ENCODE measurements at places on chromosomes 4 and X.

DNA sequence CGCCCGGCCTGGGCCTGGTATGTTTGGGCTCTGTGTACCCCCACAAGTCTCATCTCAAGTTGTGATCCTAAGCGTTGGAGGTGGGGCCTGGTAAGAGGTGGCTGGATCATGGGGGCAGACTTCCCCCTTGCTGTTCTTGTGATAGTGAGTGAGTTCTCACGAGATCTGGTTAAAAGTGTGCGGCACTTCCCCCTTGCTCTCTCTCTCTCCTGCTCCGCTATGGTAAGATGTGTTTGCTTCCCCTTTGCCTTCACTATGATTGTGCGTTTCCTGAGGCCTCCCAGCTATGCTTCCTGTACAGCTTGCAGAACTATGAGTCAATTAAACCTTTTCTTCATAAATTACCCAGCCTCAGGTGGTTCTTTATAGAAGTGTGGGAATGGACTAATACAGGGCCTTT, 53.0 kb downstream of the CHST7 start:
- DNase-seq = peak; percentile 18

GRCh38 chr4:34280131-34280530, 1964.2 kb downstream of the ARAP2 start:
- DNase-seq = no peak

DNA sequence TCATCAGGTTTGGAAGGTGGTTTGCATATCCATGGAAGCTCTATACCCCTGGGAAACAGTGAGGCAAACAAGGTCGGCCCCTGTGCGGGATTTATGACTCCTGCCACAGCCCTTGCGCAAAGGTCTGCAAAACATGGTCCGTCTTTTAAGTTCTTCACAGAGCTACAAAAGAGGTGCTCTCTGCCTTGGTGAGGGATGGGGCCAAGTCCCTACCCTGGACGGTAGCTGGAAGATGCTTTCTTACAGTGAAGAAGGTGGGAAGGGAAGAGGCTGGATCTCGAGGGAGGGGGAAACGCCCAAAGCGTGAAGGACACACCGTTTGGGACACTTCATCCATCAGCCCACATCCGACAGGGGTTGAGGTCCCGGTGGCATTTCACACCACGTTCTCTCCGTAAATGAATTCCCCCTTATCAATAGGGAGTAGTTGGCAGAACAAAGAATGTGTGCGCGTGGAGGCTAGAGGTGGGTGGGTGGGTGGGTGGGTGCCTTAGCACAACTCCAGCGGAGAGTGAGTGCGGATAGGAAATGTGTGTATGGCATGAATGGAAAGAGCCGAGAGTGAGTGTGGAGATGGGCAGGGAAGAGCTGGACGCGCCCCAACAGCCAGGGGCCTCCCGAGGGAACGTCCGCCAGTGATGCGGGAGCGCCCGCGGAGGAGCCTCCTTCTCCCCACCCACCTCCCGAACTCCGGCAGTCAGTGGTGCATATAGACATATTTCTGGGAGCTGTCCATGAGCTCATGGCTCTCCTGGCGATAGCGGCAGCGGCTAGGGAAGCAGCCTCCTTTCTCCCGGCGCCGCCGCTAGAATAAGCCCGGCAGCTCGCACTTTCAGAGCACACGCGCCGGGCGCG, 68.3 kb downstream of the LARP7 start:
- no peak for DNase-seq

DNA sequence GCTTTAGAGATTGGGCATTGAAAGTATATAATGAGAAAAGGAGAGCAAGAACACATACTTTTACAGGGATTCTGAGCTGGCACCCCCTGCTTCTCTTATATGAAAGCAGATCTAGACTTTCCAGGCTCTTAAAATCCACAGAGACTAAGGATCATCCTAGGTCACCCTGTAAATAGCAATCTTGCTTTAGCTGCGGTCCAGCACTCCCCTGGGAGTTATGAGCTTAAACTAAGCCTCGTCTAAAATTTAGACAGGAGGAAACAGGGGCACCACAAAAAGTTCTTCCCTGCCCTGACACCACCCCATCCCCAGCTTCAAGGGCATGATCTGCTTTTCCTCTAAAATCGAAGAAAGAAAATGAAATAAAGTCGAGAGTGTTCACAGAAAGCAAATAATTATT, 143.3 kb upstream of the KCNIP4 start:
- no peak for DNase-seq

GRCh38 chr4:151628001-151628608, 132.7 kb downstream of the GATB start:
- DNase-seq = no peak

DNA sequence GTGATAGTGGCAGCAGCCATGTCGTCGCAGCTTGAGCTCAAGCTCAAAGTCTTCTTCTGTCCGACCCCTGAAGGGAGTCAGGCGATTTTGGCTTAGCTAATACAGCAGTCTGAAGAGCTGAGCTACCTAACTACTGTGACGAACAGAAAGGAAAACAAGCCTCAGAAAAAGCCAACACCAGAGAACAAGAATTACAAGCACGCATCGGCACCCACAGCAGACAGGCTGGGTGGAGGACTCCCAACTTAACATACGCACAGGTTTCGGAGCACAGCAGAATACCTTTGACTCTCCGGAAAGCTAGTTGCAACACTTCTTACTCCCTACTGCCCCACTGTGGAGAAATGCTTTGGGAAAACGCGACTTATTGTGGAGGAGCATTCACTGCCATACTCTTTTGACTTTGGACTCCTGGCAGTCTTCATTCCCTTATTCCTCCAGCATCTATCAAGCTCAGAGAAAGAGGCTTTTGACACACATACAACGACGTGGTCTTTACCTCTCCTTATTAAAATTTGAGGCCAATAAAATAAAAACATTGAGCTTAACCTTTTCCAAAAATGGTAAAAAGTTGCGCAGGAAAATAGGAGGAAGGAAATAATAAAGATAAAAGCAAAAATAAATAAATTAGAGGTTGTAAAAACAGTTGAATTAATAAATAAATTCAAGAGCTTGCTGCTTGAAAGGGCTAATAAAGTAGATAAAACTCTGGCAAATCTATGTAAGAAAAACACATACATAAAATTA, 41.3 kb upstream of the GPC3 start:
- no peak for DNase-seq

DNA sequence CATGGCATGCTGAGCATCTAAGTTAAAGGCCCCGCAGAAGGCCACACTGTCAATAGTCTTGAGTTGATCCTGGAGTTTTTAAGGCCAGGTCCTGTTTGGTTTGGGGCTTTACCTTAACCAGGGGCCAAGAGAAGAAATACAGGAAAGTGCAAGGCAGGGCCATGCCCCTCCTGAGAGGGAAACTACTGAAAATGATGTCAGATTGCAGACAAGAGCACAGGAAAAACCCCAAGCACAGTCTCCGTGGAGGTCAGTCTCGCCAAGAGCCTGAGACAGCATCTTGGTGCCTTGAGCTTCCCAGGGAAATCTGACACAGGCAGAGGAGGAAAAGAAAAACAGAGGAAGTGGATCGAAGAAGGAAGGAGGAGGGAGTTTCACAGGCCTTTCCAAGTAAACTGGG, 32.2 kb upstream of the GATB start:
- DNase-seq = no peak

GRCh38 chr4:140252141-140252741, 98.3 kb upstream of the MAML3 start:
- DNase-seq = no peak
